ENCODE measurements at places on chromosomes 12 and 14. TPM values are rescaled to one million over a fixed set of nuclear protein-coding genes. Genes with fewer than 3 reads are reported as not detected.

- H3K4me1 ChIP-seq: no peaks in the 10 kb centered on the region
- H3K27ac ChIP-seq: no peak overlapping the region
- no peak overlapping the region for H3K4me3 ChIP-seq
- H3K36me3 ChIP-seq: no peaks in the 10 kb centered on the region
- DNase-seq: no peak
These were observed 475.9 kb downstream of the SLC16A7 start for GRCh38 chr12:60071759-60072191.

DNA sequence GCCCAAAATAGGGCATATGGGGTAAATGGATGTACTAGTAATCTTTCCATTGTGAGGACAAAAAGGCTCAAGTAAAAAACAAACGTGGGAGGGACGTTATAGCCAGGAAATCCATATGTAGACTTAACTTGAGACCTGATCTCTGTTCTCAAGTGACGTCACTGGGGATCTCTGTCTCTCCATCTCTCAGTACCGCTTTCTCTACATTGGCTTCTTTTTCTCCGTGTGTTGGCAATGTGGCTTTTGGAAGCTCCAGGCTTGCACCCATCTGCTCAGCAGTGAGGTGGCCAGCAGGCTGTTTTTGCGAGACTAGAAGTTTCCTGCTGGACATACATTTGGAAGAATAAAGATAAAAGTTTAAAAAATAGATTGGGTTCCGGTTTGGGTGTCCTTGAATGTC lies 66.0 kb upstream of the NRXN3 start:
- no peak overlapping the region for H3K4me3 ChIP-seq
- no peak overlapping the region for H3K27ac ChIP-seq
- H3K36me3 ChIP-seq: no peaks in the 10 kb centered on the region
- no peaks in the 10 kb centered on the region for H3K27me3 ChIP-seq
- DNase-seq: no peak
- no peaks in the 10 kb centered on the region for H3K4me1 ChIP-seq

GRCh38 chr12:83335748-83336147 lies 649.0 kb downstream of the TMTC2 start:
- no peaks in the 10 kb centered on the region for H3K36me3 ChIP-seq
- H3K4me3 ChIP-seq: no peak overlapping the region
- DNase-seq: no peak
- H3K4me1 ChIP-seq: no peaks in the 10 kb centered on the region

- H3K4me3 ChIP-seq: no peak overlapping the region
- H3K36me3 ChIP-seq: no peaks in the 10 kb centered on the region
- H3K4me1 ChIP-seq: no peaks in the 10 kb centered on the region
- H3K27ac ChIP-seq: no peak overlapping the region
- DNase-seq: no peak
- H3K27me3 ChIP-seq: no peaks in the 10 kb centered on the region
These were observed 14.9 kb downstream of the STXBP6 start for GRCh38 chr14:25034803-25035681.

GRCh38 chr12:63918800-63919300 lies 74.3 kb downstream of the SRGAP1 start:
- H3K27ac ChIP-seq: no peak overlapping the region
- peaks cover 28% of the 10 kb centered on the region for H3K4me1 ChIP-seq
- H3K36me3 ChIP-seq: no peaks in the 10 kb centered on the region
- no peaks in the 10 kb centered on the region for H3K27me3 ChIP-seq

GRCh38 chr12:4269279-4269991 lies 4.1 kb upstream of the CCND2 start:
- peak overlapping the region; percentile 78 for H3K27ac ChIP-seq
- peaks cover 37% of the 10 kb centered on the region for H3K4me1 ChIP-seq
- H3K4me3 ChIP-seq: peak overlapping the region; percentile 77
- no peaks in the 10 kb centered on the region for H3K36me3 ChIP-seq
- H3K27me3 ChIP-seq: peaks cover 35% of the 10 kb centered on the region

GRCh38 chr14:70239802-70240201 lies 51.1 kb upstream of the SLC8A3 start:
- H3K27ac ChIP-seq: no peak overlapping the region
- H3K4me3 ChIP-seq: no peak overlapping the region
- H3K36me3 ChIP-seq: no peaks in the 10 kb centered on the region
- H3K4me1 ChIP-seq: no peaks in the 10 kb centered on the region
- DNase-seq: no peak

DNA sequence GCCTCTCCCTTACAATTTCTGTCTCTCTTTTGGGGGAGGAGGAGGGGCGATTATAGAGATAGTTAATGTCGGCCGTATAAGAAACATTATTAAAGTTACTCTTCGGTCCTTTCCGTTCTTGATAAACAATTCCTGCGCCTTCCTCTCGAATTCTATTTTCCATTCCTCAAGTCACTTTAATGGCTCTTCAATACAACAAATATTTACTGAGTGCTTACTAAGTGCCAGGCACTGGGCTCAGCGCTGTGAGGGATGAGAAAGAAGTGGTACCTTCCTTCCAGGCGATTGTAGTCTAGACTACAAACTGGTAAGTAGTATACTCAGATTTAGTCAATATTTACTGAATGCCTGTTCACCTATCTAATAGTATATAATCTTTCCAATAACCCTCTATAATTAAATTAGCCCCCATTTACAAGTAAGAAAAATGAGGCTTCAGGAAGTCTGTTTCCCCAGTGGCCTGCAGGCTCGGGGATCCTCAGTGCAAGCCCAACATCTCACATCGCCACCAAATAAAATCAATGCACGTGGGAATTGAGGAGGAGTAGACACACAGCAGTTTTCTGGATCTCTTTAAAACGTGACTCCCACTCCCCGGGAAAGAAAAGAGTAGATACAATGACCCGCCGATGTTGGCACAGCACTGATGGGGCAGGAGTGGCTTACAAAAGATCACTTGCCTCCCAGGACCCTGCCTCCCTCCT lies 589 bp upstream of the ZNF219 start:
- DNase-seq: no peak
- H3K27me3 ChIP-seq: no peaks in the 10 kb centered on the region
- H3K36me3 ChIP-seq: no peaks in the 10 kb centered on the region
- peak overlapping the region; percentile 67 for H3K4me3 ChIP-seq

DNA sequence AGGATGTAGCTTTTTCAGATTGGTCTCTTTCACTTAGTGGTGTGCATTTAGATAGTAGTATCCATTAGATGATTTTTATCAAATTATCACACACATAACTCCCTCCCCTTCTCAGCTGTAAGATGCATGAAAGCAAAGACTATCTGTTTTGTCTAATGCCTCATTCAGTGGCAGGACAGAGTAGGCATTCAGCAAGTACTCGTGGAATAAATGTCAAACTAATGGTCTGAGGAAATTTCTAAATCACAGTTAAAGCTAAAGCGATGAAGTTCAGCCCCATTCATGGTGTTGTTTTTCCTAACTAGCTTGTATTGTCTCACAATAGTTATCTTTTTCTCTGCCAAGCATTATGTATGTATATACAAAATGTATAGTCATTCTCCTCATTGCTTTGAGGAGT lies 16.1 kb downstream of the CCNK start:
- no peaks in the 10 kb centered on the region for H3K27me3 ChIP-seq
- H3K4me3 ChIP-seq: no peak overlapping the region
- DNase-seq: no peak
- peaks cover 92% of the 10 kb centered on the region for H3K36me3 ChIP-seq
- no peaks in the 10 kb centered on the region for H3K4me1 ChIP-seq

GRCh38 chr14:75906680-75907280 lies 75.0 kb downstream of the TGFB3 start:
- no peak for DNase-seq
- no peaks in the 10 kb centered on the region for H3K36me3 ChIP-seq
- peaks cover 3% of the 10 kb centered on the region for H3K4me1 ChIP-seq
- no peak overlapping the region for H3K4me3 ChIP-seq
- H3K27me3 ChIP-seq: no peaks in the 10 kb centered on the region

The ZDHHC22 gene
- total RNA-seq: not detected

The KCNK10 gene
- total RNA-seq: 0.09 TPM

The GPRC5D gene
- not detected for total RNA-seq

The BTG1 gene
- total RNA-seq: 163 TPM
